ENCODE measurements at places on chromosomes 13 and 19. TPM values are rescaled to one million over a fixed set of nuclear protein-coding genes. Genes with fewer than 3 reads are reported as not detected.

PSG6 gene
- total RNA-seq, result not detected

DNA sequence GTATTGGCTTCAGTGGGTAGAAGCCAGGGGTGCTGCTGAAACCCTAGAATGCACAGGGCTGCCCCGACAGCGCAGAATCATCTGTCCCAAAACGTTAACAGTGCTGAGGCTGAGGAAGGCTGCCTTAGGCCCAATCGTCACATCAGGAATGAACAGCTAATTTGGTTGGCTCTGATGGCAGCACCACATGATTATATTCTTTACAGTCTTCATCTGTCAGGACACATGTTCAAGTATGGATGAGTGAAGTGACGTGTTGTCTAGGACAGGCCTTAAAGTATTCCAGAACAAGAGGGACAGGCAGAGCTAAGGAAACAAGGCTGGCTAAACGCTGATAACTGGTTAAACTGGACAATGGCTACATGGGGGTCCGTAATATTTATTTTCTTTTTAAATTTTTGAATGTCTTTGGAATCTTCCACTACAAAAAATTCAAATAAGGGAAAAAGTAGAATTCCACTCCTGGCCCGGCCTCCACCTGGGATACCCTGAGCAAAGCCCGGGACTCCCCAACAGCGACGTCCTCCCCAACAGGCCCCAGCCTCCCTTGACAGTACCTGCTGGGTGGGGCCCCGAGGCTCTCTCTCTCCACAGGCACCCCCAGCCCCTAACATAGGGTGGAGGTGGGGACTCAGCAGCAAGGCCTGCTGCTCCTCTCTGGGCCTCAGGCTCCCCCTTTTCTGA is 14.8 kb upstream of the CCNP start:
- no peak for DNase-seq

IQCN gene
- total RNA-seq, result 0.52 TPM

- DNase-seq, result no peak
These were observed 7.5 kb upstream of the ZBTB32 start for GRCh38 chr19:35696835-35697234.

CCDC61 gene
- total RNA-seq, result 7.8 TPM

GRCh38 chr13:45875951-45876350 is 24.4 kb upstream of the SIAH3 start:
- no peak for DNase-seq

- no peak for DNase-seq
These were observed 77.1 kb downstream of the SACS start for GRCh38 chr13:23356368-23356767.

- no peak for DNase-seq
These were observed 9.4 kb upstream of the PGLYRP2 start for GRCh38 chr19:15488489-15489226.

DNA sequence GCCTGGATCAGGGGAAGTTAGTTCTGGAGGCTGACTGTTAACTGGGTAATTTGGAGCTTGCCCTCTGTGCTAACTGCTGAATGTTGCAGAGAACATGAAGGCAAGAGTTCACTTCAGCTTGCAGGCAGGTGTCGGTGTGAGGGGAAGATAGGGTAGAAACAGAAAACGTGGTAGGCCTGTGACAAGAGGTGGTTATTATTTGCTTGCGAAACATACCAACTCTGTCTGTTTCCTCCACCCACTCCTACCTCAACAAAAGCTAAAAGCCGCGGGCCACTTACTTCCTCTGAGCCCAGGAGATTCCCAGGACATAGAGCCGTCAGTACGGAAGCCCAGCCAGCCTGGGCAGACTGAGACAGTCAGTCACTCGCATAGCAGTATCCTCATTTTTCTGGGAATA is 119.2 kb upstream of the ABCC4 start:
- DNase-seq, result no peak

- no peak for DNase-seq
These were observed 59.9 kb upstream of the TPP2 start for GRCh38 chr13:102536695-102537485.

CLC gene
- total RNA-seq, result not detected

- DNase-seq, result no peak
These were observed 355.9 kb downstream of the DCT start for GRCh38 chr13:94123557-94123956.

GRCh38 chr13:43185226-43185625 is 161.8 kb downstream of the DNAJC15 start:
- no peak for DNase-seq

DNA sequence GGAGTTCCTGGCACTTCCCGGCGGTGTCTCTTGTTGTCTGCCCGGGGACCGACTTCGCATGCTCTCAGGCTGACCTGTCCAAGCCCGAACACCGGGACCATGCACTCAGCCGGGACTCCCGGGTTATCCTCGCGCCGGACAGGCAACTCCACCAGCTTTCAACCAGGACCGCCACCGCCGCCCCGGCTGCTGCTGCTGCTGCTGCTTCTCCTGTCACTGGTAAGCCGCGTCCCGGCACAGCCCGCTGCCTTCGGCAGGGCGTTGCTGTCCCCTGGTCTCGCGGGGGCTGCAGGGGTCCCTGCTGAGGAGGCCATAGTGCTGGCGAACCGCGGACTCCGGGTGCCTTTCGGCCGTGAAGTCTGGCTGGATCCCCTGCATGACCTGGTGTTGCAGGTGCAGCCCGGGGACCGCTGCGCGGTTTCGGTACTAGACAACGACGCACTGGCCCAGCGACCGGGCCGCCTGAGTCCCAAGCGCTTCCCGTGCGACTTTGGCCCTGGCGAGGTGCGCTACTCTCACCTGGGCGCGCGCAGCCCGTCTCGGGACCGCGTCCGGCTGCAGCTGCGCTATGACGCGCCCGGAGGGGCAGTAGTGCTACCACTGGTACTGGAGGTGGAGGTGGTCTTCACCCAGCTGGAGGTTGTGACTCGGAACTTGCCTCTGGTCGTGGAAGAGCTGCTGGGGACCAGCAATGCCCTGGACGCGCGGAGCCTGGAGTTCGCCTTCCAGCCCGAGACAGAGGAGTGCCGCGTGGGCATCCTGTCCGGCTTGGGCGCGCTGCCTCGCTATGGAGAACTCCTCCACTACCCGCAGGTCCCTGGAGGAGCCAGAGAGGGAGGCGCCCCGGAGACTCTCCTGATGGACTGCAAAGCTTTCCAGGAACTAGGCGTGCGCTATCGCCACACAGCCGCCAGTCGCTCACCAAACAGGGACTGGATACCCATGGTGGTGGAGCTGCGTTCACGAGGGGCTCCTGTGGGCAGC is 661 bp downstream of the FREM2 start:
- DNase-seq, result no peak

CEACAM4 gene
- 0.67 TPM for total RNA-seq

IGFL4 gene
- not detected for total RNA-seq

DNA sequence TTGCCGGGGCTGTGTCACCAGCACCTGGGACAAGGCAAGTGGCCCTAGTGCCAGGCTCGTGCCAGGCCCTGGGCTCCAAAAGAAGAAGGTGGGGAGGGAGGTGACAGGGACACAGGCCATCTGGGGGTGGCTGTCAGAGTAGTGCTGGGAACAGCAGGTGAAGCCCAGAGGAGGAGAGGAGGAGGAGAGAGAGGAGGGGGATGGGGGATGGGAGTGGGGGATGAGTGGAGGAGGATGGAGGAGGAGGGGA is 18.7 kb downstream of the LSM4 start:
- DNase-seq, result no peak

INTS6 gene
- 27.6 TPM for total RNA-seq

LILRA5 gene
- total RNA-seq, result 3.6 TPM

GRCh38 chr13:80444240-80445015 is 103.5 kb upstream of the SPRY2 start:
- no peak for DNase-seq

DNA sequence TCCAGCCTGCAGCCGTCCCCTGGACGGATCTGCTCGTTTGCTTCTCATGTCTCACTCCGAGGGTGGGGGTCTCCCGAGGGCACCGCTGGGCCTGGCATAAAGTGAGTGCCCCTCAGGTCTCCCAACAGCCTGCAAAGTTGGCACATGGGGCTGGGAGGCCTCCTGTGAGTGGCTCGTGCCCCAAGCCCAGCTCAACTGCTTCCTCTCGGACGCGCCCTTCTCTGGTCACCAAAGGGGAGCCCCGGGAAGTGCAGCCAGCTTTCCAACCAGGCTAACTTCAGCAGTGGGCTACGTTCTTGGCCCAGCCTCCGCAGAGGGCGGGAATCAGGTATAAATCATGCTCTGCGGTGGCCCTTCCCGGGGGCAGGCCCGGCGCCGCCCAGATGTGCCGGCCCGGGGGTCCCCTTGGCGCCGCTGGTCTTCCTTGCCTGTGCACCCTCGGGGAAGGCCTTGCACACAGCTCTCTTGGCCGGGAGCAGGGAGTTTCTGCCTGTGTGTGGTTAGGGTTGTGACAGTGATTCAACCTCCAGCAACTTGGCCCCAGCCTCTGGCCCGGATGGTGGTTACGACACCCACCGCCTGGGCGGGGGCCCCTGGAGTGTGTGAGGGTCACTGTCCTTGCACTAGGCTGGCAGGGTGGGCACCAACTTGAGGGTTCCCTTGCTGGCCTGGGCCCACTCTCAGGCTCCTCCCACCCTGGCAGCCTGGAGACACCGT is 20.7 kb downstream of the CEBPG start:
- peak; percentile 91 for DNase-seq

DNA sequence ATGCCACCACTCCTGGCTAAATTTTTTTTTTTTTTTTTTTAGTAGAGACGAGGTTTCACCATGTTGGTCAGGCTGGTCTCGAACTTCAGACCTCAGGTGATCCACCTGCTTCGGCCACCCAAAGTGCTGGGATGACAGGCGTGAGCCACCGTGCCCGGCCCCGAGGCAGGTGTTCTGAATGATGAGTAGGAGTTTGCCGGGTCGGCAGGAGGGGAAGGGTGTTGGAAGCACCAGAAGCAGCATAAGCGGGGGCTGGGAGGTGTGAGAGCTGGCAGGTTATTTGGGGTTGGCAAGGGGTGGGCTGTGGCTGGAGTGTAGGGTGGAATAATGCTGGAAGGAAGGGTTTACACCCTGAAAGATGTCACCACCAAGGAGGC is 1.8 kb downstream of the SPPL2B start:
- no peak for DNase-seq

GRCh38 chr19:1017115-1017905 is 3.6 kb downstream of the TMEM259 start:
- DNase-seq, result no peak

DNA sequence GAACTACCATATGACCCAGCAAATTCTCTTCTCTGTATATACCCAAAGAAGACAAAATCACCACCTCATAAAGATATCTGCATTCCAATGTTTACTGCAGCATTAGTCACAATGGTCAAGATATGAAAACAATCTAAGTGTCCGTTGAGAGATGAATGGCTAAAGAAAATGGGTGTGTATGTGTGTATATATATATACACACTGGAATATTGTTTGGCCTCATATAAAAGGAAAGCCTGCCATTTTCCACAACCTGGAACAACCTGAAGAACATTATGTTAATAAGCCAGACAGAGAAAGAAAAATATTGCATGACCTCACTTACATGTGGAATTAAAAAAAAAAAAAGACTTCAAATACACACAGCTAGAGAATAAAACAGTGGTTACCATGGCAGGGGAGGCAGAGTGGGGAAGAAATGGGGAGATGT is 29.5 kb upstream of the RBM26 start:
- DNase-seq, result no peak

- DNase-seq, result no peak
These were observed 183.5 kb upstream of the TSC22D1 start for GRCh38 chr13:44759384-44760360.

GRCh38 chr13:45487604-45488003 is 22.9 kb downstream of the COG3 start:
- DNase-seq, result no peak

GRCh38 chr13:79528759-79529191 is 47.8 kb downstream of the NDFIP2 start:
- DNase-seq, result no peak

DNA sequence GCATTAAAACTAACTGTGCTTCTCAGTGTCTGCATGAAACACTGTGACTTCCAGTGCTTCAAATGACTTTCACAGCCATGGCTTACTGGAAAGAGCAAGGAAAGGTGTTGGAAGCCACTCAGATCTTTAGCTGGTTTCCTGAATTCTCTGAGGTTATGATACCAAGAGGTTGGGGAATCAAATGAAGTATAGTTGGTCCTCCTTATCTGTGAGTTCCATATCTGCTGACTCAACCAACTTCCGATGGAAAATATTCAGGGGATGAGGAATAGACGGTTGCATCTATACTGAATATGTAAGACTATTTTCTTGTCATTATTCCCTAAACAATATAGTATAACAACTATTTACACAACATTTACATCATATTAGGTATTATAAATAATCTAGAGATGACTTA is 32.4 kb downstream of the EPSTI1 start:
- no peak for DNase-seq

GRCh38 chr13:48975101-48975855 is 434 bp upstream of the FNDC3A start:
- peak; percentile 68 for DNase-seq

DNA sequence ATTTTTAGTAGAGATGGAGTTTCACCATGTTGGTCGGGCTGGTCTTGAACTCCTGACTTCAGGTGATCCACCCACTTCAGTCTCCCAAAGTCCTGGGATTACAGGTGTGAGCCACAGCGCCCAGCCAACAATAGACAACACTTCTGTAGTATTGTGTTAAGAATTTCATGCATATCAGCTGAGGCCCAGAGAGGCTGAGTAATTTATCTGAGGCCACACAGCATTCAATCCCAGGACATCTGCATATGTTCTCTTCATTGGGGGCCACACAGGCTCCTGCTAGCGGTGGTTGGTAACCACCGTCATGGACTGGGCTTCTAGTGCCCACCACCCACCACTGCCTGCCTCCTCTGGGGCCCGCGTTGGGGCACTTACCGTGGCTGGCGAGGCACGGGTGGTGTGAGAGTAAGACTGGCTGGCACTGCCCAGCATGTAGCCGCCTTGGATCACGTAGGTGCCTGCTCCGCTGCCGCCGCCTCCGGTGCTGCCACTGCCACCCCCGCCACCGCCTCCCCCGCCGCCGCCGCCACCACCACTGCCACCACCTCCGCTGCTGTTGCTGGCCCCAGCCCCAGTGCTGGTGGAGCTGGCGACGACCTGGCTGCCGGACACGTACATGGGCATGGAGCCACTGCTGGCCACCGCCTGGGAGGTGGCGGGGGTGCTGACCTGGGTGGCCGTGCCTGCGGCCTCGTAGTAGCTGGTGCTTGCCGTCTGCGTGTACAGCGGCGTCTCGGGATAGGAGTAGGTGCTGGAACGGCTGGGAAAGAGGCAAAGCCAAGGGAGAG is 20.3 kb downstream of the DCAF15 start:
- DNase-seq, result no peak

OR1M1 gene
- total RNA-seq, result not detected

ZNF772 gene
- 14.9 TPM for total RNA-seq

ELANE gene
- total RNA-seq, result 0.83 TPM

ZNF132 gene
- total RNA-seq, result 3.1 TPM

DNA sequence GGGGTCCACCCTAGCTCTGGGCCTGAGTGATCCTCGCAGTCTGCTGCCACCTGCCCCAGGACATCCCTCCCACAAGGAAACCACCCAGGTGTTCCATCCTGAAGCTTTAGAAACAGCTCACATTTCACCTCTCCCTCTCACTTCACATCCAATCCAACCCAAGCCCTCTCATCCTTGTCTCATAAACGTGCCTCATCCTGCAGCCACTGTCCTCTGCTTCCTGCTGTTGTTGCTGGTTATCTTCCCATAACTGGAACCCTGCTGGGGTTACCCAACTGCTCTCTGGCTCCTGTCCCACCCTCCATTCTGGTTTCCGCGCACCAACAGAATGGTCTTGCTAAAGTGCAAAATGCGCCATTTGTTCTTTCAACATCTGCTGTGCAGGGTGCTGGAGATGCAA is 59.7 kb upstream of the MTIF3 start:
- no peak for DNase-seq

EXOC3L2 gene
- 3.0 TPM for total RNA-seq
